ENCODE measurements at places on chromosomes 16 and 17.

- DNase-seq, result no peak
These were observed 180.5 kb downstream of the CDH13 start for GRCh38 chr16:82807311-82807710.

- DNase-seq, result no peak
These were observed 85.5 kb upstream of the ZNF469 start for GRCh38 chr16:88297178-88297720.

GRCh38 chr17:66636111-66636510, 198.8 kb upstream of the CACNG5 start:
- DNase-seq, result no peak

GRCh38 chr17:30401097-30401496, 22.4 kb downstream of the CPD start:
- no peak for DNase-seq

GRCh38 chr17:61806081-61806828, 57.1 kb downstream of the BRIP1 start:
- DNase-seq, result no peak

DNA sequence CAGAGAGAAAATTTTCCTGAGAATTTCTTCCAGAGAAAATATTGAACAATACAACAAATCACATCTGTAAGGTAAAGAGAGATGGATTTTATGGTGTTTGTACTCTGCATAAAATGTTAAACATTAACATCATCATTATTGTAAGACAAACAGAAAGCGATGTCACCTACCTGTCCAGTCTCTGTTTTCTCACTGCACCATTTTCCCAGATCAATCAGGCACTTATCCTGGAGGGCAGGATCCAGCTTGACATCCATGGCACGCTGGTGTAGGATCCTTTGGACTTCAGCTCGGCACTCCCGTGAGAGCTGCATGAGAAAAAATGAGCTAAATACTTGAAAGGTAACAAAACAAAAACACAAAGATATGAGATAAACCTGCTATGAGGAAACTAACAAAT, 55.9 kb upstream of the CLEC18B start:
- no peak for DNase-seq

DNA sequence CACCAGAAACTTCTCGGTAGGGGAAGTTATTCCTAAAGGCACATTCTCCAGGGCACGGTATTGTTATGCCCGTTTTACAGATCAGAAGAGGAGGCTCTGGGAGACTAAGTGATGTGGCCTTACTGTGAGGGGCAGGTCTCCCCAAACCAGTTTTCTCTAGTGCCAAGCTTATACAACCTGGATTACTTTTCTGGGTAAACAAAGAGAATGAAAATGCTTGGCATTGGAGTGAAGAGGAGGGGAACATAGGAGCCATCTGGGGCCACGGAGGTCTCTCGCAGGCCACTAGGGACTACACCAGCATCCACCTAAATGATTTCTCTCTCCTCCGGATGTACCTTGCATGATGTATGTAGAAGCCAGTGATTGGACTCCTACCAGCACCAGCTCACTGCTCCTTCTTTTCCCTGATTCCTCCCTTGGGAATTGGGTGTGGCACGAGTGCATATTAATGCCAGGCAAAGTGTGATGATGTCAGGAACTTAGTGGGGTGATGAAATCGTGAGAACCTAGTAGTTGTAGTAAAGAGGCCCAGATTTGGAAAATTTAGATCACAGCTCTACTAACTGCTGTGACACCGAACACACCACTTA, 674 bp downstream of the TOM1L1 start:
- DNase-seq, result no peak

GRCh38 chr16:67926181-67926750, 5.4 kb downstream of the CTRL start:
- DNase-seq, result no peak

DNA sequence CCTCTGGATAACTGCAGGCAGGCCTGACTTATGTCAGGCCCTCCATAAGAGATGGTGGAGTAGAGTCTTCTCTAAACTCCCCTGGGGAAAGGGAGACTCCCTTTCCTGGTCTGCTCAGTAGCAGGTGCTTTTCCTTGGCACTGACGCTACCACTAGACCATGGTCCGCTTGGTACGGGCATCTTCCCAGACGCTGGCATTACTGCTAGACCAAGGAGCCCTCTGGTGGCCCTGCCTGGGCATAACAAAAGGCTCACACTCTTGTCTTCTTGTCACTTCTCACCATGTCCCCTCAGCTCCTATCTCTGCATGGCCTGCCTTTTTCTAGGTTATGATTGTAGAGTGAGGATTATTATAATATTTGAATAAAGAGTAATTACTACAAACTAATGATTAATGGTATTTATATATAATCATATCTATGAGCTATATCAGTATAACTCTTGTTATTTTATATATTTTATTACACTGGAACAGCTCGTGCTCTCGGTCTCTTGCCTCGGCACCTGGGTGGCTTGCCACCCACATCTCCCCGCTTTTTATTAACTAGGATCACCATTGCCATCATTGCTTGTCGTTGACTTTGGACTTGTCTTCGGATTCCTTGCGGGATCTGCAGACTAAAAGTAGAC, 59.8 kb upstream of the ARL4D start:
- peak; percentile 38 for DNase-seq

DNA sequence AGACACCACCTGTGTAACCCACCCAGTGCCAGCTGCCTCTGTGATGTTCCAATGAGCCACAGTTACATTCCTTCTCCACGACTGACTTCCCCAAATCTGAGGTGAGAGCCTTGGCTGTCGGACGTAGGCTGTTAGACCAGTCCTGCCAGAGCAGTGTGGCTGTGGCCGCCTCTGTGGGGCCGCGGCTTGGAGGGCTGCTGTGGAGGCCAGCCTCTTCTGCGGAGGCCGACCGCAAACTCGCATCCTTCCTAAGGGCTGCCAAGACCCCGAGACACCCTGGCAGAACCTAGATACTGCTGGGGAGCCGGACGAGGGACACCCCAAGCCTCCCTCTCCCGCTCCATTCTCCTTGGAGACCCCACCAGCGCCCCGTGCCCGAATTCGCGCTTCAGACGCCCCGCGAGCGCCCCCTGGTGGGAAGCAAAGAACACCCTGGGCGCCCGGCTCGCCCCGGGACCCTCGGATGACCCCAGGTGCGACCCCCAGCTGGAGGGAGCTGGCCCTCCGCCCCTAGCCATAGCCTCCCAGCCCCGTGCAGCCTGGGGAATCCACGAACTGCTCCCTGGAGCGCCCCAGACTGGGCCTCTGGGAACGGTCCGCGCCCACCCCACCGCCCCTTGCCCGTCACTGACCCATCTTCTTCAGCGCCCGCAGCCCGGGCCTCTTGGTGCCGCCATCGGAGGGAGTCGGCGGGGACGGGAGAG, 547 bp downstream of the PLCD3 start:
- DNase-seq, result no peak

GRCh38 chr16:49849754-49850108, 6.2 kb downstream of the ZNF423 start:
- no peak for DNase-seq

GRCh38 chr17:29566473-29567303, at the start of gene ABHD15:
ABHD15 (minus strand) TSS chr17:29567037; CDS start chr17:29566966, 71 bp downstream.
- DNase-seq, result peak; percentile 55

DNA sequence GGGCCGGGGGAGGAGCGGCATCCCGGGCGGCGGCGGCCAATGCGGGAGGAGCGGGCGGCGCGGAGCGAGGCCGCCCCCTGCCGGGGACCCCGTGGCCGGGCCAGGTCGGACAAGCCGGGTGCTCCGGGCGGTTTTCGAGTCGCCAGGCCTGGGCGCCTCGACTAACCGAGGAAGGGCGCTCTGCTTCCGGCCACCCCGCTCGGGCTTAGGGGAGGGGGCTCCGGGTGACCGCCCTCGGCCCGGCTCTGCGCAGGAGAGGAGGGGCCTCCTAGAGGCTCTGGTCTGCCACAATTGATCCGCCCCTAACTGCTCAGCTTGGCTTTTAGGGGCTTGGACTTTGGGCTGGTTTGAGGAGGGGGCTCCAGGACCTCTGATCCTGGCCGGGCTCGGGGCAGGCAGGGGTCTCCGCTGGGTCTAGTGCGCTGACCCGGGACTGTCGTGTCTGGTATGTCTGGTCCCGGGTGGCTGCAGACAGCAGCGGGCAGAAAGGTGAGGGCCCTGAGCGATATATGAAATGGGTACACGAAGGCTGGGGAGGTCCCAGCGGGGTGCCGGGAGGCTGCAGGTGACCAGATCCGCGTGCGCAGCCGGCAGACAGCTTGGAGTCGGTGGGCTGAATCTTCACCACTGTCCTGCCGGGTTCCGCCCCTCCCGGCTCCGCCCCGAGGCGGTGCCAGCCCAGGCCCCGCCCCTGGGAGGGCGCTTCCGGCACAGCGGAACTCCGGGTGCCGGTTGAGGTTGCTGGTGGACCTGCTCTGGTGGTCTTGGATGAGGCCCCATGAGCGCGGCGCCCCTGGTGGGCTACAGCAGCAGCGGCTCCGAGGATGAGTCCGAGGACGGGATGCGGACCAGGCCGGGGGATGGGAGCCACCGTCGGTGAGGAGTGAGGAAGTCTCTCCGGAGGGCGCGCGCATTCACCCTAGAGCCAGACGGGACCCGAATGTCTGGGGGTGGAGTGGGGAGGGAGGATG, at the start of gene USB1:
Gene USB1 (plus strand): TSS at position 702 of the 971 bp plus-strand sequence. CDS start 77 bp downstream, at position 779.
- DNase-seq, result peak; percentile 77

GRCh38 chr17:73309727-73310596, 1.8 kb downstream of the CDC42EP4 start:
- no peak for DNase-seq

GRCh38 chr16:49730772-49731171, 125.1 kb downstream of the ZNF423 start:
- DNase-seq, result no peak

DNA sequence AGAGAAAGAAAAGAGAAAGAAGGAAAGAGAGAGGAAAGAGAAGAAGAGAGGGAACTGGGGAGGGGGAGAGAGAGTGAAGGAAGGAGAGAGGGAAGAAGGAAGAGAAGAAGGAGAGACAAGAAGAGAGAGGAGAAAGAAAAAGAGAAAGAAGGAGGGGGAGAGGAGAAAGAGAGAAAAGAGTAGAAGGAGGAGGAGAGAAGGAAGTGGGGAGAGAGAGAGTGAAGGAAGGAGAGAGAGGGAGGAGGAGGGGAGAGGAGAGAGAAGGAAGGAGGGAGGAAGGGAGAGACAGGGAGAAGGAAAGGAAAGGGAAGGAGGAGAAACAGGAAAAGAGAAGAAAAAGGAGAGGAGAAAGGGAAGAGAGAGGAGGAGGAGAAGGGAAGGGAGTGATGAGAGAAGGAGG, 208.5 kb downstream of the MAF start:
- DNase-seq, result no peak

- DNase-seq, result no peak
These were observed 56.6 kb downstream of the ESRP2 start for GRCh38 chr16:68179196-68179795.
